ENCODE measurements at places on chromosomes 3 and 15.

- DNase-seq = no peak
Observed at GRCh38 chr15:98565566-98565965, 82.8 kb upstream of the IGF1R start.

GRCh38 chr15:57827021-57827420, 120.5 kb downstream of the POLR2M start:
- no peak for DNase-seq

DNA sequence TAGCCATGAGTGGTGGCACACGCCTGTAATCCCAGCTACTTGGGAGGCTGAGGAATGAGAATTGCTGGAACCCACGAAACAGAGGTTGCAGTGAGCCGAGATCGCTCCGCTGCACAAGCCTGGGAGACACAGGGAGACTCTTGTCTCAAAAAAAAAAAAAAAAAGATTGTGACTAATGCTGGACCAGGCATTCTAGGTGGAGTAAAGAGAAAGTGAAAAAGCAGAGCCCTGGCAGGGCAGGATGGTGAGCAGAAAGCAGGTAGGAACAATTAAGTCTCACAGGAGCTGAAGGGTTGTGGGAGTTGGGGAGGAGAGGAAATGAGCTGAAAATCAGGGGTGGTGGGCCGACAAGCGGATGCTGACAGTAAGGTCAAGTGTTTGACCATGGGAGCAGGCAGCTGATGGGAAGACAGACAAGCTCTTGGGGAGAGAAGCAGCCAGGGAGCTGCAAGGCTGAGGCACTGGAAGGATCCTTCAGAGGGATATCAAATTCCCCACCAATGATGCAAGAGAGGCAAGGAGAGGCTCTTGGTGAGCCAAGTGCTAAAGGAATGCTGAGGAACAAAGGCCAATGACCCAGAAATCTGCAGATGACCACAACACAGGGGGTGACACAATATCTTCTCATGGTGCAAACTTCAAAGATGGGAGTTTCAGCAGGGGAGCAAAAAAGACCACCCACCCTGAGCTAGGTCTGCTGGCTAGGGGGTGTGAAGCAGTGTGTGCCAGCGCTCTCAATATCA, 251.1 kb downstream of the ULK4 start:
- no peak for DNase-seq

DNA sequence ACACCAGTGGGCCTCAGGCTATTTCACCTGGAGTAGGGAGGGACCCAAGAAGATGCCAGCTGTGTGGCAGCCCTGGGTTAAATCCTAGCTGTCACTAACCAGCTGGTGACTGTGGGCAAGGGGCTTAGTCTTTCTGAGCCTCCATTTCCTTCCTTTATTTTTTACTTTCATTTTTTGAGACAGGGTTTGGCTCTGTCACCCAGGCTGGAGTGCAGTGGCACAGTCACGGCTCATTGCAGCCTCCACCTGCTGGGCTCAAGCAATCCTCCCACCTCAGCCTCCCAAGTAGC, 108.0 kb upstream of the SMAD3 start:
- peak; percentile 18 for DNase-seq

DNA sequence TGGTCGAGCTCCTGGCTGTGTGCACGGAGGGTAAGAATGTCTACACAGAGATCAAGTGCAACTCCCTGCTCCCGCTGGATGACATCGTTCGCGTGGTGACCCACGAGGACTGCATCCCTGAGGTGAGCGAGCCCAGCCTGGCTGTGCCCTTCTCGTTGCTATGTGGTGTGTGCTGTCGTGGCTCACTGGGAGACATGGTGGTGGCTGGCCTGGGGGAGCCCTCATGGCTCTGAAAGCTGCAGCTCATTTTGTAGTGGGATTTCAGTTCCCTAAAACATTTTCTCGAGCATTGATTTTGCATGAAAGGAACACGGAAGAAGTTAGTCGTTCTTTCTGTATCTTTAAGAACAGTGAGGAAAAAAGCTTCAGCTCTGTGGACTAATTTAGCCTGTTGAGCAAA, 200.5 kb downstream of the ITPR1 start:
- DNase-seq = no peak

DNA sequence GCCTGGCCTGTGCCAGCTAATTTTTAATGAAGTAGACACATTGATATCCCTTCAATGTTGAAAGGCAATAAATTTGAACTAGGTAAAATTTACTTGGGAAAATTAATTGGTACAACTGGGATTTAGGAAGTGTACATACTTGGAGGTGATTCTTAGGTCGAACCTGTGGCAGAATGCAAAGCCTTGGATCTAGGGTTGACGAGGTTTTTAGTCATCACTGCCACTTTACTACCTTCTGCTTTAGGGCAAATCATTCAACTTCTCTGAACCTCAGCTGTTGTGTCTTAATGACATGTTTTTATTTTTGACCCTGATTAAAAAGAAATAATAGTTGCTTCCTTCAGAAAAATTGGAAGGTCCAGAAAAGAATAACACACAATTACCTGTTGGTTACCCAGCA, 2.5 kb downstream of the APPL1 start:
- DNase-seq = no peak

GRCh38 chr15:73476704-73477216, 33.8 kb downstream of the REC114 start:
- no peak for DNase-seq

- peak; percentile 62 for DNase-seq
Observed at GRCh38 chr15:67083135-67083762, 17.8 kb downstream of the SMAD3 start.

GRCh38 chr15:51494411-51495314, 127.9 kb downstream of the DMXL2 start:
- no peak for DNase-seq

GRCh38 chr15:99264125-99264524, 12.8 kb downstream of the LRRC28 start:
- no peak for DNase-seq

DNA sequence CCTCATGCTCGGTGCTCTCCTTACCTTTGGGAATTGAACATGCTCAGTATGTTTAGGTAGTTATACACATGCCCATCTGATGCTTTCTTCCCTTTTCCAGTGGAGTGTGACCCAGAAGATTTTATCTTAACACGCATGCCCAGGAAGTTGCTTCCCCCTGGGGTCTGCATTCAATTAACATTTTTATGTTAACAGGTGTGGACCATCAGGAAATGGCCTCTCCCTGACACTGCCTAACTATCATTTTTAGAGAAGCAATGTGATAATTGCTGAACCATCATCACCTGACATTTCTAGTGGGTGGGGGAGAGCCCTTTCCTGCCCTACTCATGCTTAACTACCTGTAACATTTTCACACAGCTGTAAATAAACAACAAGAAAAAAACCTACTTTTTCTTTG, 55.1 kb upstream of the TGFBR2 start:
- DNase-seq = no peak

DNA sequence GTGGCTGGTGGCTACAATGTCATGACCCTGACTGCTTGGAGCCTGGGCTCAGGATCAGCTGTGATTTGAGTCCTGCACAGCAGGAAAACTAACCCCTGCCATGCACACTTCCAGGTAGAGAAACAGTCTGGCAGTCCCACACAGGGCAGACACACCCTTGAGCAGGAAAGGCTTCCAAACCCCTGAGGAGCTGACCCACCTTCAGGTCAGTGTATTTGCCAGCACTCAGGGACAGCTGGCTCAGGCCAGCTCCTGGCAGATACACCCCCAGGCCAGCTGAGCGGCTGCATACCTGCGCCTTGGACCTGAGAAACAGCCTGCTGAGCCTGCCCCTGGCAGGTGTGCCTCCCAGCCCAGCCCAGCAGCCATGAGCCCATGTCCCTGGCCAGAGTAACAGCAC, 22.2 kb upstream of the CDAN1 start:
- DNase-seq = no peak

- no peak for DNase-seq
Observed at GRCh38 chr3:136330900-136331299, 80.8 kb downstream of the PCCB start.

DNA sequence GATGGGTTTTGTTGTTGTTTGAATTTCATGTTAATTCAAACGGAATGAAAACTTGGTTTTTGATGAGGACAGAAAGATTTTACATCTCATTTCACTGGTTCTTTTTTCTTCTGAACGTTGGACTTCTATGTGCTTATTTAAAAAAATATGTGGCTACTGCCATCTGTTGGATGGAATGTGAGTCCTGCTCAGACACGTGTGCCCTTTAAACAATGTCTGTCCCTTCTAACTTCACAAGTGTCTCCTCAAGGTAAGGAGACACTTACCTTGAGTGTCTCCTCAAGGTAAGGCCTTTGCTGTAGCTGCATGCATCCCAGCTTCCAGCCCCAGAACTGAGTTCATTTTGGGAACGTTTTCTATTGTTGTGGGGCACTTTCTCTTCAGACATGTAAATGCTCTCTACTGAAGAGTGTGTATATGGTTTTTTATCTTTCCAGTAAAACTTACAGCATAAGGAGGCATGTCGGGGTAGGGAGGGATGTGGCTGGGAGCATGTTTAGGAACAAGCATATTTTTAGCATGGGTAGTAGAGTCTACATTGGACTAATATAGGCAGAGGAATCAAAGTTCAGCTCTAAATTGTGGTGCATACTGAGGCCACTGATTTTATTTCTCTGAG, 63.1 kb upstream of the UBE3A start:
- no peak for DNase-seq

DNA sequence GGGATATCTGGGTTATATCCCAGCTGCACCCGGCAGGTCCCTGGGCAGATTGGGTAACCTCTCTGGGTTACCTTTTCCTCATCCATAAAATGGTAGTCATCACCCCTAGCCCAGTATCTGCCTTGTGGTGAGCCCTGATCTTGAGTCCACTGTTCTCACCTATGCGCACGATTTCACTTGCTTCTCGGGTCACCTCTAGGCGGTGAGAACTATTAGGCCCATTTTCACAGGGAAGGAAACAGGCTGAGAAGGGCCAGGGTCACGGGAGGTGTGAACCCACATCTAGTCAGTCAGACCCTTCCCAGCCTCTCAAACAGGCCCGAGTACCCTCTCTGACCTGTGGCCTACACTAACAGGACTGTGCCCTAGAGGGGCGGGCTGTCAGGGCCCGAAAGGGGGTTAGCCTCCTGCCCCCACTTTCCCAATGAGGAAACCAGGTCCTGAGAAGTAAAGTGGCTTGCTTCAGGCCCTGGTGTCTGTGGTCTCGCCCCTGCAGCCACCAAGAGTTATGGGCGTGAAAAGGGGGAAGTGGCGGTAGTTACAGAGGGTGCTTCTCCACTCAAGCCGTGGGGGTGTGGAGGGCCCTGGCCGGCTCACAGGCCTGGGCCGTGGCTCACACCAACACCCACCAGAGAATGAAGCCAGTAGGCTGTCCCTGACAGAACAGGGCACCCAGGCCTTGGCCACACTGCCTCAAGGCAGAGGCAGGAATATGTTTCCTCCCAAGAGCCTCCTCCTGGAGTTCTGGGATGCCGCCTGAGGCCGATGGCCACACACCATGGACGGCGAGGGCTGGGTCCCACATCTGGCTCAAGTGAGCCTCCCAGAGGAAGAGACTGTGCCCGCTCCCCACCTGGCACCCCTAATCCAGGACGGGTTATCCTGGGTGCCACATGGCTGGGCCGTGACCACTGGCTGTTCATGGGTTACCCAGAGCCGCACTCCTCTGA, 19.5 kb downstream of the PSTPIP1 start:
- DNase-seq = peak; percentile 80

DNA sequence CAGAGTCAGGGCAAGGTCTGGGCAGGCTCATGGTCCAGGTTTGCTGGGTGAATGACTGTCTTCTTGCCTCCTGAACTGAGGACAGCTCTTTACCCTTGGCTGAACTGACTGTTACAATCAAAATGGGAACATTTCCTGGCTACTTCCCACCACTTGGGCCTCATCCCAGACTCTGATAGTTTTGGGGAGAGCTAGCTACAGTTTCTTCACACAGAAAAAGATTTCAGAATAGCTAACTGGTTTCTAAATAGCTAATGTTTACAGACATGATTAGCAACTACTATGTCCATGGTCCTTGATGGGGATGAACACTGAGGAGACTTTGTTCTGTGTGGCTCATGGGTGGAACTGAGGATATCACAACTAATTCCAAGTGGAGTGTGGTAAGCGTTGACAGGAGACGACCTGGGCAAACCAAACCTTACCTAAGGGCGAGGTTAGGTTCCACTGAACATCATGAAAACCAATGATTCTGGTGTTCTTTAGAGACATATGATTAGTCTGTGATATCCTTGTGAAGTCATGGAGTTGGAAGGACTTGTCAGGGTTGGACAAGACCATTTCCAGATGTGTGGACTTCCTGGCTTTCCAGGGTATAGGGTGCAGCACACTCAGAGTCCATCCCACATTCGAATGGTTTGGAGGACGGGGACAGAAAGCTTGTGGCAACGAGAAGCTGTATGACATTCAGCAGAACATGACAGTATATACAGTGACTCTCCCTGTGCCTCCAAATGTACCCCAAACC, 7.3 kb downstream of the ALPK3 start:
- DNase-seq = no peak

- DNase-seq = peak; percentile 24
Observed at GRCh38 chr15:40407330-40407990, 1.9 kb downstream of the IVD start.

GRCh38 chr3:188624828-188625227, 470.9 kb downstream of the LPP start:
- no peak for DNase-seq

- DNase-seq = no peak
Observed at GRCh38 chr3:191500892-191501291, 39.9 kb downstream of the PYDC2 start.

DNA sequence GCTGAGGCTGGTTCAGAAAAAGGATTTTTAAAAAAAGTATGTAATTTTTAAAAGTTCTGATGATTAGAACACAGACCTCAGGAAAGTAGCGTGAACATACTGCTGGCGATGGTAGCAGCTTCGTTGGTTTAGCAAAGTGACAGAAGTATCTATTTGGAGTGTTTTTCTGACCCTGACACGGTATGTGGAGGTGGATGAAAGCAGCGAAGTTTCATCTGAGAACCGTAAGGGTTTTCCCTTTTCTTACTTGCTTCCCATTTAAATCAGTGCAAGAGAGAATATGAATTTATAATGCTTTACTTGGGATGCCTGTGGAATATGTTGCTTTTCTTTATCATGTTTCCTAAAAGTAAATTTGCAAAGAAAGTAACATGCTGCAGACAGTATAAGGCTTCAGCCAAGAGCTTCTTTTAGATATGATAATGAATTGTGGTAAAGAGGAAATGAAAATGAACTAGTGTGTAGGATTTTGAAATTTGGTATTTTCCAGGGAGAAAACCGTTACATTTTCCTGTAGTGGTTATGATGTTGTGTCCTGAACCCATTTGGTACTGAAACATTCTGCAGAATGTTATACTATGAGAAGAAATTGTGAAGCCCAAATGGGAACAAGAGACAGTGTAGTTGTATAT, 3.9 kb downstream of the CHST2 start:
- no peak for DNase-seq

DNA sequence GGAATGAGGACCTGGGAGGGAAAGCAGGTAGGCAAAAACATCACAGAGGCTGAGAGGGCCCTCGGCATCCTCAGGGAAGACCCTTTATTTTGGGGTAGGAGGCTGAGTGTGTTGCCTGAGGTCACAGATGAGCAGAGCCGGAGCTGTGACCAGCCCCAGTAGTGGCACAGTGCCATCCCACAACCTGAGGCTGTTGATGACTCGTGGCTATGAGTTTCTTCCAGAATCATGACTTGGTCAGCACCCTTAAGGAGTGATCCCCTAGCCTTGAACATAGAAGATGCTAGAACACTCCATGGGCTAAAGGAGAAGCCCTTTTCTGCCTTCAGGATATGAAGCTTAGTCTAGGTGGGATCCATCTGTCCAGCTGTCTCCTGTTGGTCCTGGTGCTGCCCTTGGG, 19.5 kb upstream of the CXCR6 start:
- no peak for DNase-seq

GRCh38 chr15:85489773-85490493, 109.5 kb downstream of the AKAP13 start:
- DNase-seq = no peak

- no peak for DNase-seq
Observed at GRCh38 chr3:65381496-65382010, 657.2 kb downstream of the MAGI1 start.
